ENCODE measurements at places on chromosomes 4 and X.

DNA sequence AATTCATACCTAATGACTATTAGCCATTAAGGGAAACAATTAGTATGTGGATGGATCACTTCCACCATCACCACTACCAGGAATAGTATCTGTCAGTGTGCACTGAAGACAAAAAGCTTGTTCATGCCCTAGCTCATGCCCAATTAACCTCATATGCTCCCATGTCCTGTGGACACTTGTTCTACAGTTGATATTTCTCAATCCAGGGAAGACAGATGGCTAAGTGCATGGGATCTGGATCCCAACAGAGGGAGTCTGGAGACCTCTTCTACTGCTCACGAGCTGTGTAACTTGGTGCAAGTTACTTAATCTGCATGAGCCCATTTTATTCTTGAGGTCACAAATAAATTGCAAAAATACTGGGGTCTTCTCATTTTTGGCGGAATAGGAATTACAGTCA lies 23.7 kb downstream of the AMOT start:
- DNase-seq, result no peak

DNA sequence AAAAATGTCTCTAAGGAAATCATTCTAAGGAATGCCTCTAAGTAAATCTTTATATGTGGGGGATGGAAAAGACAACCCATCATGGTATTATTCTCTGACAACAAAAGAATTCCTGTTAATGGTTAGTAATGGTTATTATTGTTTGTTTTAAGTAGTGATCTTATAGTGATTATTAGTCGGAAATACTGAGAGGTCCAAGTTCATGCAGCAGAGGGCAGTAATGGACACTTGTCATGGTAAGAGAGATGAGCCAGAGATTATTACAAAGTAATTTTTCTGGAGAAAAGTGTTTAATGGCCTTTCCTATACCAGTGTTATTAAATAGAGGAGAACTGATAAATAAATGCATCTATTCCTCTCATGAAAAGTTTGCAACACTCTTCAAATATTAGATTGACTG lies 8.1 kb upstream of the DKK2 start:
- no peak for DNase-seq

- DNase-seq, result no peak
Observed at GRCh38 chr4:76280488-76281441, 25.8 kb upstream of the STBD1 start.

- no peak for DNase-seq
Observed at GRCh38 chr4:186939766-186940165, 216.1 kb upstream of the FAT1 start.

GRCh38 chrX:126580877-126581276 lies 28.3 kb upstream of the DCAF12L1 start:
- DNase-seq, result no peak

DNA sequence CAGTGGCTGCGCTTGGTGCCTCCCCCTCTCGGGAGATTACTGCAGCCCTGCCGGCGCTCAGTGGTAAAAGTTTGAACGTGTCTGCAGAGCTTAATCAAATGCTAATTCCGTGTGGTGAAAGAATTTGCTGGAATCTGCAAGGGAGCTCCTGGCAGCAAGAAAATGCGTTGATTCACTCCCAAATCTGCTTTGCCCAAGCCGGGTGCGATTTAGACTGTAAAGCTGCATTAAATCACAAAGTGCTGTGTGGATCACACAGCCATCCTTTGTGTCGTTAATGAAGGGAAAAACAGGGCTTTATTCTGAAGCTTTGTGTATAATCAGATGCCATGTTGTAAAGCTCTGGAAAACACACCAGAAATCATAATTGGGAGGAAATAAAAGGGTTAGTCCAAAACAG lies 444.1 kb downstream of the BCOR start:
- DNase-seq, result no peak

GRCh38 chr4:128768373-128768996 lies 41.0 kb upstream of the JADE1 start:
- no peak for DNase-seq

GRCh38 chr4:26589705-26590104 lies 5.8 kb downstream of the TBC1D19 start:
- no peak for DNase-seq

- no peak for DNase-seq
Observed at GRCh38 chrX:3940000-3940610, 226.7 kb upstream of the PRKX start.

GRCh38 chr4:80024335-80024734 lies 48.7 kb downstream of the ANTXR2 start:
- DNase-seq, result no peak

GRCh38 chr4:160403081-160403480 lies 1300.2 kb downstream of the RAPGEF2 start:
- no peak for DNase-seq

- DNase-seq, result no peak
Observed at GRCh38 chr4:534101-534575, 35.1 kb downstream of the PIGG start.

DNA sequence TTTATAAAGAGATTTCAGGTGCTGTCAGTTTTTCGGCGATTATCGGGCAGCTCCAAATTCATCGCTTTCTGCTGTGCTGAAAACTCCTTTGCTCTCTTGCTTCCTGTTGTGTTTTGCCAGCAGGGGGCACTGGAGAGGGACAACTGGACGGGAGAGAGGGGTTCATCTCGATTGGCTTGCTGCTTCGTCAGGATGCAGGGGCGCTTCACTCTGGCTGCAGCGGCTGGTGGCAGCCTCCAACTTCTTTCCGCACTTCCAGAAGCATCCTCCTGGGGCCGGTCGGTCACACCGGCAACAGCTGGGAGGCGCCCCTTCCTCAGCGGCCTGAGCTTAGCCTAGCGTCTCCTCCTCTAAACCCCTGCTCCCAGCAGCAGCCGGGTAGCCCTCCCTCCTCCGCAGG lies 29.5 kb downstream of the MSL3 start:
- DNase-seq, result peak; percentile 80

DNA sequence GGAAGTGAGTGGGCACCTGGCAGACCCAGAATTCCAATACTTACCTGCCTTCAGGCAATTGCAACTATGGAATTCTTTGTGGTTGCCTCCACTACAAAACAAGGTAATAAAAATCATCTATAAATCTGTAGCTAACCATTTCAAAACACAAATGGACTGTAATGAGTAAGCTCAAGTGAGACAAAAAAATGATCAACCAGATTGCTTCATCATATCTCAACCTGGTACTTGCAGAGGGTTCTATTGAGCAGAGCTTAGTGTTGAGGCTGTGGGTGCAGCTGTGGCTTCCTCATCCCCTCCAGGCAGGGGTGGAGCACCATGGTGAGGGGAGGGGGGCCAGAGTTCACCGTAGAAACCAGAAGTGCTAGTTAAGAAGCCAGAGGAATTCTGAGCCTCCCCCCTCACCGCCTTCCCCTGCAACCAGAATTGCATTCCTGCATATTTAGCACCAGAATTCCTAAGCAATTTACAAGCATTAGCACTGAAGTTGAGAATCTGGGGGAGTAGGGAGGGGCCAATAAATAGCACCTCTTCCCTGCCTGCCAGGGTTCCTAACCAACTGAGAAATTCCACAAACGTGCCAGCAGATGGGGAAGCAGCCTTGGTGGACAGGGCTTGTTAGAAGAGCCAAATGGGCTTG lies 11.5 kb downstream of the CTAG1A start:
- DNase-seq, result no peak

DNA sequence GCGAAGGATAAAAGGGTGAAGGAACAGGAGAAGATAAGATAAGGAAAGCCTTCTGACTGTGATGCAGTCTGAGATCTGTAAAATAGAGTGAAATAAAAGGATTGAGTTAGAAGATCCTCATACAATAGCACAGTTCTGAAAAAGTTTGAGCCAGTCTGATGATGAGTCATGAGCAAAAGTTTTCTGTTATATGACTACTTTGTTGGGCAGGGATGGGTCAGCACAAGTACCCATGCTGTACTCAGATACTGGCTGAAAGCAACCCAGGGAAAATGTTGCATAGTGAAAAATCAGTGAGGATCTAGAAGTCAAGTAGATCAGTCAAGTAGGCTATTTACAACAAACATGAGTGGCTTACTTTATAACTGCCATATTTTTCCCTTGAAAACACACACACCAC lies 253.5 kb downstream of the PCDH10 start:
- DNase-seq, result no peak

DNA sequence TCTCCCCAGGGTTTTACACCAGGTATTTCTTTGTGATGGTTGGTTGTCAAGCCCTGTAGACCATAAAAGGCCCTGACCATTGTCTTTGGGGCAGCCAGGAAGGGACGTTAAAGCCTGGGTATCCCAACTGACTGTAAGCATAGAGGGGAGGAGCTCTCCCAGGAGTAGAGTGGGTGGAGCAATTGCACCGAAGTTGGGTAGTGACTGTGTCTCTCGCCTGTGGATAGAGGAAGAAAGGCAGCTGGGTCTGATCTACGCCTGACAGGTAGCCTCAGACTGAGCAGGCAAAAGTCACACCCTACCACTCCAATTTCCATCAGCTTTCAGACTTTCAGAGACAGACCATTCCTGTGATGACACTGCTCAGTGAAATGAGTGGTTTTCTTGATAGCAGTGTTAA lies 123.3 kb downstream of the KLHL8 start:
- DNase-seq, result no peak

DNA sequence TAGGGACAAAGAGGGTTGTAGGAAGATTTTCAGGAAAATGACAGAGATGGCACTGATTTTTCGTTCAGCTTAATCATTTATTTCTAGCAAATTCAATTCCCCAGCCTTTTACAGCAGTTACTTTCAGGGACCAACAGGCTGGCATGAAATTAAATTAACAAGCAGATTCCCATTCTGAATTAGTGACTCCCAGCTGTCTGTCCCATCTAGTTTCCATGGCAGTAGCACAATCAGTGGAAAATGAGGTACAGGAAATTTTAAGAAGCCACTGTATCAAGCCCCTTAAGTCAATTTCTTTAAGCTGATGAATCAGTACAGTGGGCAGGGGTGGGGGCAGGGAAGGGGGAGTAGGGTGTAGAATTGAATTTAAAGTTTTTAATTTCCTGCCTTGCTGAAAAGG lies 121.1 kb upstream of the TEX13C start:
- DNase-seq, result no peak

- DNase-seq, result no peak
Observed at GRCh38 chrX:63270873-63271272, 80.3 kb downstream of the SPIN4 start.

DNA sequence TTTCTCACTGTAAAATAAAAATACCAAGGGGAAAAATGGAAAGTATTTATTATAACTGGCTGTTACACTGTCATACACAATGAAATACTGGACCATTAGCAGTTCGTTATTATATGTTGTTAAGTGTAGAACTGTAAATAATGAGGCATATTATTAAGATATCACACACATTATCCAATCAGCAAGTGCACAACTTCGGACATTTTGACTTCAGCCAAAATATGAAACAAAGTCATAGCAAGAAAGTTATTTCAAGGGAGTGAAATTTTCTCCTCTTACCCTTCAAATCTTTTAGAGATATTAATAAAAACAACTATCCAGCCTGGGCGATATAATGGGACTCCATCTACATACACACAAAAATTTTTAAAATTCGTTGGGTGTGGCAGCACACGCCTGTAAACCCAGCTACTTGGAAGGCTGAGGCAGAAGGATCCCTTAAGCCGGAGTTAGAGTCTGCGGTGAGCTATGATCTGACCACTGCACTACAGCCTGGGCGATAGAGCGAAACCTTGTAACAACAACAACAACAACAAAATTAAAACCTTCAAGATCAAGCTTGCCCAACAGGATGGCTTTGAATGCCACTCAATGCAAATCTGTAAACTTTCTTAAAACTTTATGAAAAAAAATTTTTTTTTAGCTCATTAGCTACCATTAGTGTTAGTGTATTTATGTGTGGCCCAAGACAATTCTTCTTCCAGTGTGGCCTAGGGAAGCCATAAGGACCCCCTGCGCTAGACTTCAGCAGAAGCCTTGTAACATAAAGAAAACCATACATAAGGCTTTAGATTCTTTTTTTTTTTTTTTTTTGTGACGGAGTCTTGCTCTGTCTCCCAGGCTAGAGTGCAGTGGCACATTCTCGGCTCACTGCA lies 1.3 kb upstream of the CISD2 start:
- no peak for DNase-seq

DNA sequence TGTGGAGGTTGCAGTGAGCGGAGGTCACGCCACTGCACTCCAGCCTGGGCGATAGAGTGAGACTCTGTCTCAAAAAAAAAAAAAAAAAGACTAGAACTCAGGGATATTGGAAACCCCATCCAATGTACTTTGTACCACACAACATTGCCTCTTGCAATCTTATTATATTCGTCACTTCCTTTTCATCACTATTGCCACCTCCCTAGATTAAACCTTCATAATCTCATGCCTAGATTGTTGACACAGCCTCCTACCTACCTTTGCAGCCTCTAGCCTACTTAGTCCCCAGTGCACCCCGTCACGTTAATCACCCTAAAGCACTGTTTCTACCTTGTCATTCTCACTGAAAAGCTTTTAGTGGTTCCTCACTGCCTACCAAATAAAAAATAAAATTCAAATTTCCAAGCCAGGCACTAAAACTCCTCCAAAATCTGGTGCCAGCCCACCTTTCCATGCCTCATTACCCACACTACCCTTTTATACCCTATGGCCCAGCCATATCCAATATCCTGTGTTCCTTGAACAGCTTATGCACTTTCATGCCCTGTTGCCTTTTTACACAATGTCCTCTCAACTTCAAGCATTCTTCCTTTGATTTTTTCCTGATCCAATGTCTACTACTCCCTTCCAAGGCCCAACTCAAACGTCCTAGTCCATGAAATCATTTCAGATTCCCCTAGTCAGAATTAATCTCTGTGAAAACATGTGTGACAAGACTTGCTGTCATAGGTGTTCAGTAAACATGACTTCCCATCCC lies 23.6 kb upstream of the GJB1 start:
- DNase-seq, result no peak

DNA sequence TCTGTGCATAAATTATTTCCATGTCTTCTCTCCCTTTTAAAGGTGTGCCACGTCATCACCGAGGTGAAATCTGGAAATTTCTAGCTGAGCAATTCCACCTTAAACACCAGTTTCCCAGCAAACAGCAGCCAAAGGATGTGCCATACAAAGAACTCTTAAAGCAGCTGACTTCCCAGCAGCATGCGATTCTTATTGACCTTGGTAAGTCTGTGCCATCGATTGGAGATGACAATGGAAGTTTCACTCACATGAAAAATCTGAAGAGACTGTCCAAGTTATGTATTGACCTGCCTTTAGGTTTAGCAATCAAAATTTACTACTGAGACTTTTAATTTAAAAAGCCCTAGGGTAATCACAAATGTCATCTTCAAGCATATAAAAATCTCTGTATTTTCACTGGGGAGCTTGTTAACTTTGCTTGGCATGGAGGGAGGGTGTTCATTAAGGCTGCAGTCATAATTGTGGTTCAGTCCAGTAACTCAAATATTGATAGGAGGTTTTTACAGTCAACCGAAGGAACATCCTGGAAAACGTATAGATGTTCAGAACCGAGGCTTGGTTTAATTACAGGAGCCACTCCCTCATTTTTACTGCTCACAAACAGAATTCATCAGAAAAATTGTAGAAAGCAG lies 142.9 kb downstream of the PTTG2 start:
- DNase-seq, result no peak

GRCh38 chrX:53476371-53476770 lies 42.2 kb upstream of the HSD17B10 start:
- no peak for DNase-seq

- no peak for DNase-seq
Observed at GRCh38 chr4:169397762-169398161, 127.0 kb upstream of the SH3RF1 start.

GRCh38 chr4:1731180-1731579 lies 9.9 kb downstream of the TACC3 start:
- no peak for DNase-seq

All from activated naive CD8-positive, alpha-beta T cell treated with anti-CD3 and anti-CD28 coated beads, Interleukin-2, amount 50 U/mL, for 24 hours (primary cell).